Ureter (tissue), 1 donor: ENCODE measurements at places on chromosomes 5 and 9. TPM values are rescaled to one million over a fixed set of nuclear protein-coding genes. Genes with fewer than 3 reads are reported as not detected.

DNA sequence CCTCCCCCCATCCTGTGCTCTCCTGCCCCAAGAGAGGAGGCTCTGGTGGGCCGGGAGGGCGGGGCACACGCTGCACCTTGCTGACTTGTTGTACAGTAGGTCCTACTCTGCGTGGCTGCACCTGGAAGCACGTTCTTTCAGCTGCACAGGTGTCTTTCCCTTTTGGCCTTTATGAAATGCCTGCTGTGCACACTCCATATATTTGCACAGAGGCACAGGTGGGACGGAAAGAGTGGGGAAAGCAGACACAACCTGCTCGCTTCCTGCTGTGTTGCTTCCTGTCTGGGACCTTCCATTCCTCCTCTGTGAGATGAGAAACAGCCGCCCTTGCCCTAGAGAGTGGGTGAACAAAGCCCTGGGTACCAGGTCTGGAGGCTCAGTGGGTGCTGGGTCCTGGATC is 4.8 kb downstream of the USP20 start:
- no peak for DNase-seq

DNA sequence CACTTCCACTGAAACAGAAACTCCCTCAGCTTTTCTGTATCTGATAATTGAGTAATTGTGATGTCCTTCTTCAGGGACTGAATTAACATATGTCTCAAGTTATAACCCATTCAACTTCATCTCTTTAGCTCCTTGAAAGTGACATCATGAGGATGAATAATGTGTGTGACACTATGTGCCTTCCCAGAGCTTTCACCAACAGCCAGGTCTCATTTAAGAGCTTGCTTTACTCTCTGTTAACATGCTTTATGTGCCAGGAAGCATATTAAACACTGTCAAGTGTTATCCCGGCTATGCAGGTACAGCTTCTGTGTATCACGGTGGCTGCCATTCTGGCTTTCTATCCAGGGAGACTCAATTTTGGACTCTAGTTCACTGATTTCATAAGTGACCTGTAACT is 799.9 kb downstream of the CDH12 start:
- DNase-seq: no peak

The CER1 gene
- total RNA-seq: not detected

- DNase-seq: no peak
Measured at GRCh38 chr5:127094161-127094814, 21.0 kb upstream of the C5orf63 start.

DNA sequence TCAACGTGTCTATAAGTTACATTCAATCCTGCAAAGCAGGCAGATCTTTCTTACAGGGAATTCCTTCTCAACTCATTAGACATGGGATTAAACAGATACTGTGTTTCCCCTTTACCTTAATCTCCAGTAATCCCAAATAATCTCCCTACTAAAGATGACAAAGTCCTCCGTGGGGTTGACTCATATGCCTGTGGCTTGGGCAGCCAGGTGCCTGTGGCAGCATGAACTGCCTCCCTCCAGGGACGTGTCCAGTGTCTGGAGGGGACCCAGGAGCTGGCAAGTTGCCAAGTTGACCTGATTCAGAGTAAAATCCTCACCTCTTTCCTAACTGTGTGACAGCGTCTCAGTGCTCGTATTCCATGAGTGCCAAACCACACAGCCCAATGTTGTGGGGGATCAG is 94.6 kb upstream of the PTCH1 start:
- DNase-seq: no peak

- DNase-seq: no peak
Measured at GRCh38 chr9:26169708-26170107, 491.5 kb upstream of the TUSC1 start.

GRCh38 chr5:95892784-95893354 is 68.8 kb downstream of the ELL2 start:
- DNase-seq: no peak
